ENCODE measurements at places on chromosomes 7 and 10. TPM values are rescaled to one million over a fixed set of nuclear protein-coding genes. Genes with fewer than 3 reads are reported as not detected.

- DNase-seq, result peak; percentile 17
These were observed 331.5 kb upstream of the NFE2L3 start for GRCh38 chr7:25820432-25821040.

GRCh38 chr10:22268503-22268902 lies 47.7 kb upstream of the COMMD3 start:
- no peak for DNase-seq

DNA sequence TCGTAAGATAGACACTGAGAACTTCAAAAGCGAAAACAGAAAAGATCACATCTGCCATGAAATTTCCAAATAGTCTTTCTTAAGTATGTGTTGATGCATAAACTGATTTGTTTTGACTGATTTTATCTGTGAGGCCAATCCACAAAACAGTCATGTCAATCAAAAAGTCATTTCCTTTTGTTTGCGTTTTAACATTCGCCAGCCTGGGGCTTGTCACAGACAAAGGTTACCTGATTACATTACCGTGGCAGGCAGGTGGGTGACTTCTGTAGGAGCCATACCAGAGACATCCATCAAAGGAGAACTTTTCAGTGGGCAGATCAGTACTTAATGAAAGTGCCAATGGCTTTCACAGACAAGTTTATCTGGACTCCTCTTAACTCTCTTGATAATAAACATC lies 45.5 kb upstream of the BET1 start:
- DNase-seq, result no peak

DNA sequence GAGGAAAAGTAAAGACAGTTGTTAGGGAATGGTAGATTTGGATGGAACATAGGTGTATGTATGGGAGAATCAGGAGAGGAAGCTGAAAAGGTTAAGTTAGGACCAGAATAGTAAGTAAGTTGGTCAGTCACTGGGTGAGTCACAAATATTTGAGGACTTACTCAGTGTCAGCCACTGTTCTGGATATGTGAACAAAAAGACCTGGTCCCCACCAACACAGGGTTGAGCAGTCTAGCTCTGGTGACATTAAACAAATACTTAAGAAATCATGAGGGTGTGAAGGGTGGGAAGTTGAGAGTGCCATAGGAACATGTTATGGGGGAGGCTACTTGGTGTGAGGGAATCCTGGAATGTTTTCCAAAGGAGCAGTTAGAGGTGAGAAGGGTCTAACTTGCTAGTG lies 246.9 kb downstream of the PTEN start:
- DNase-seq, result no peak

Gene ADRA2A
- total RNA-seq, result 0.22 TPM

GRCh38 chr10:79982861-79983260 lies 34.0 kb upstream of the SFTPD start:
- no peak for DNase-seq

GRCh38 chr7:54663186-54663585 lies 95.8 kb downstream of the SEC61G start:
- no peak for DNase-seq

GRCh38 chr7:101235050-101235449 lies 2.6 kb downstream of the CLDN15 start:
- no peak for DNase-seq

Gene CHRM2
- total RNA-seq, result not detected

GRCh38 chr7:16668049-16668858 lies 22.3 kb downstream of the BZW2 start:
- DNase-seq, result no peak

Gene ICA1
- 11.3 TPM for total RNA-seq

DNA sequence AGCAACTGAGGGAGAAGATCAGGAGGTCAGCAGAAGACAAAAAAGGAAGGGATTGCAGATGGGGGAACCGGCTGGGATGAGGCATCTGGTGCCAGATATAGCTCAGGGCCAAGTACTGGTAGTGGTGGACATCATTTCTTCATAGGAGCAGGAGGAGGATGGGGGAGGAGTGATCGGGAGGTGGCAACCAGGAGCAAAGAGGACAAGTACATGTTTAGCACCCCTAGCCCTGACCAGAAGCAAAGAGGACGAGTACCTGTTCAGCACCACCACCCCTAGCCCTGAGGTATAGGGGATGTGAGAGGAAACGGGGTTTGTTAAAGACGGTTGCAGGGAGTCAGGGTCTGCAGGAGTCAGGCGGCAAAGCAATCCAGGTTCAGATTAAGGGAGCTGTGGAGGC lies 84.5 kb upstream of the NPS start:
- no peak for DNase-seq

GRCh38 chr7:76069238-76069638 lies 21.3 kb downstream of the MDH2 start:
- DNase-seq, result no peak

DNA sequence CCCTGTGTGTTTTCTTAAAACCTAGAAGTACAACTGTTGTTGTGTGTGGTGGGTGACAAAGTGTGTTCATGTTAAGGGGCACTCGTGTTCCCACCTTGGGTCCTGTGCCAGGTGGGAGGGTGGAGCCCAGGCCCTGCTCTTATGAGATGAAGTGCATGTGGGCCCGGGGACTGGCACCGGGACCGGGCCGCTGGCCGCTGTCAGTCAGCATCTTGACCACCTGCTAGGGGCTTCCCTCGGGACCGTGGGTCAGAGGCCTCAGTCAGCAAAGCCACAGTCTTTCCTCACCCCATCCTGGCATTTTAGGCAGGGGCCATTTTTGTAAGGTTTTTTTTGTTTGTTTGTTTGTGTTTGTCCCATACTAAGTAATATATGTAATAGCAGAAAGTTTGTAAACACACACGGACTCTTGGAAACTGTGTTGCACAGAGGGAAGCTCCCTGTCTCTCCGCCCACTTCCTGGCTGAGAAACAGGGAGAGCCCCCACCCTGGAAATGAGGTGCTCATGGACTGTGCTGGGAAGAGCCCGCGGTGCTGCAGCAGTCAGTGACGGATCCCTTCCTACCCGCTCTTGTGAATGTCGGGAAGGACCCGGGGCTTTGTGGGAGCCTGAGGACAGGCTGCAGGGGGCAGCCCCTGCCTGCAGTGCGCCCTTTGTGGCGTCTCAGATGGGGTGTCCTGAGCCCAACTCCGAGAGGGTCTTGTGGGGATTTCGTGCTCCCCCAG lies 13.4 kb downstream of the AGAP3 start:
- DNase-seq, result no peak

Gene ZNF503
- total RNA-seq, result not detected

Gene CPA1
- not detected for total RNA-seq

DNA sequence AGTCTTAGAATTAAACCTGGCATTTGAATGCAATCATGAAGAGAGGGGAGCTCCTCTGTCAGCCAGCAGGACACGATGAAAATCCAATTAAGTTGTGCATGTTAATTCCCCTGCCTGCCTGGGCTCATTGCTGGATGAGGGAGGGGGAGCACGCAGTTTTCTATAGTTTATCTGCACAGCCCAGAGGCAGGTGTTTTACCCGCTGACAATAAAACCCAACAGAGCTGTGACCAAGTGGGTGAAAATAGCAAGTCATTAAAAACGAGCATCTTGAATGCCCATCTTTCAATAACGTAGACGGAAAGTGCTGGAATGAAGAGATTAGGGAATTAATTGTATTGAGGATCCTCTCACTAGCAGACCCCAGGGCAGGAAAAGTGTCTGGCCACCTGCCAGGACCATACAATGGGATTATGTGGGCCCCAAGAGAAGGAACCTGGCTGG lies 100.1 kb upstream of the FAM20C start:
- DNase-seq, result no peak

DNA sequence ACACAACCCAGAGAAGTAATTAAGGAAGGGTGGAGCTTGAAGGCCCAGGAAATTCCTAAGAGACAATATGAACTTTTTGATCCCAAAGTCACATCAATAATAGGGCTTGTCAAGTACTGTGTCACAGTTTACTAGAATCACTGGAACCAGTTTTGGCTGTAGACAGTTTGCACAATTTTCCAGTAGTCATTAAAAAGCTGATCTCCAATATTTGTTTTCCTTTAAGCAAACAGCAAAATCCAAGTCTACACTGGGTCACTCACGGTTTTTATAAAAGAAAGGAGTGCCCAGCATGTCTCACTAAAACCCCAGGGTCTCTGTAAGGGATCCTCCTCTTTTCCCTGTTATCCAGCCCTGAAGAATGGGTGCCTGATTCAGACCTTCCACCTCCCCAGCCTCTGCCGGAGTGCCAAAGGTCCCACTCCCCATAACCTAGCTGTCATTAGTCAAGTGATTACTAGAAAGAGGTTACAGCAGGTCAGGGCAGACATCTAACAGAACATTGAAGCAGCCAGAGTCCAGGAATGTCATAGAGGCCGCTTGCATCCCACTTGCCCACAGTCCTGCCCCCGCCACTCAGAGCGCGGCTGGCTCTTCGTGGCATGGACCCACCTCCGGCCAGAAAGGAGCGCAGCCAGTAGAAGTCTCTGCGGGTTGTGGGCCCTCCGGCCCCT lies 552 bp downstream of the SLC25A16 start:
- peak; percentile 3 for DNase-seq

GRCh38 chr10:12255048-12255447 lies 59.1 kb downstream of the CDC123 start:
- DNase-seq, result no peak

- DNase-seq, result no peak
These were observed 104.6 kb downstream of the HIPK2 start for GRCh38 chr7:139673230-139673629.

DNA sequence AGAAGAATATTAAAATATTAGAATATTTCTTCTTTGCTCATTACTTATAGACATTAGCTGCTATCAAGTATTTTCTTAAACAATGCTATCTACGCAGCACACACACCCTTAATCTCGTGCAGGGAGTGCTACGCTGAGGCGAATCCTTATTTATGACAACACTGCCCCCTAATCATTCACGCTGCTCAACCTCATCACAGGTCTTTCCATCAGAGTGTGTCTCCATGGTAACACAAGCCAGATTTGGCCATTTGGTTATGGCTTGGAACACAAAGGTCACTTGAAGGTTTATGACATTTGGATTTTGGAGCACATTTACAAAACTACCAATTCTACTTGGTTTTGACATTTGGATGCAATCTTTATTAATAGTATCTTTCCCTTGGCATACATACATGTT lies 45.4 kb upstream of the MYO3A start:
- DNase-seq, result no peak

DNA sequence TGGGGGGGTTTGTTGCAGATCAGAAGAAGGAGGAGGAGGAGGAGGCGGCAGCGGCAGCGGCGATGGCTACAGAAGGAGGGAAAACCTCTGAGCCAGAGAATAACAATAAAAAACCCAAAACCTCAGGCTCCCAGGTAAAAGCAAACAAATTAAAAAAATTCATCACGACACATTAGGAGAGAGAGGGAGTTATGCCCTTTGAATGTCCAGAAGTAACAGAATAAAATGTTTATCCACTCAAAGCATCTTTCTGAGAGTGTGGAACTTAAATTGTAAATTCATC lies 717 bp downstream of the SP4 start:
- no peak for DNase-seq

GRCh38 chr10:18238870-18239485 lies 98.8 kb downstream of the CACNB2 start:
- DNase-seq, result no peak

DNA sequence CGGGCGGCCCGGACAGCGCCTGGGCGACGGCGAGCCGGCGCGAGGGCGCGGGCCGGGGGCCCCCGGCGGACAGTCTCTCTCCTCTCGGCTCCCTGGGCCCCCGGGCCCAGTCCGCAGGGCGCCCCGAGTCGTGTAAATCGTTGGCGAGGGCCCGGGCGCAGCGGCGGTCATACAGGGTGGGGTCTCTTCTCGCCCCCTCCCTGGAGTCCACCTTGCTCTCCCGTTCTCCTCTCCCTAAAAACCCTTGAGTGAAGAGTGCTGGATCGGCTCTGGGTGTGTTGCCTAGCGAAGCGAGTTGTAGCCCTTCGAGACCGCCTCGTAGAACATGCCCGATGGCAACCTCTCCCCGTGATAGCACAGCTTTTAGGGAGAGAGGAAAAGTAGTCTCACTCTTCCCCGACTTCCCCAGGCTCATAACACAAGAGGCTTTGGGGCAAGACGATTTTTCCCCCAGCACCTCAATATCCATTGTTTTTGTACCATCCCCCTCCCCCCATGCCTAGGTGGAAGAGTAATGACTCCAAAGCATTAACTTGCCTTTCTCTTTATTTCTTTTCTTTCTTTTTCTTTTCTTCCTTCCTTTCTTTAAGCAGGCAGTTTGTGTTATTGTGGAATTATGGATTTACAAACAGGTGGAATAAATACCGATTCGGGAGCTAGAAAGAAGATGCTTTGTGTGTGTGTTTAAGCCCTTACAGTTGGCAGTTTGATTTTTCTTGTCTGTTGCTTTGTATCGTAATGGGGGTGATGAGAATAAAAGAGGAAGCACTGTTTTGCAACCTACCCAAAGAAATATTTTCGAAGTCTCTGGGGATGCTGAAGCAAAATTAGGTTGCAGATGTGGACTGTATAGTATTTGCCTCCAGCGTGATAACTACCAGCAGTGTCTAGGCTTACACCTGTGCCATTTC lies 822 bp downstream of the SHOC2 start:
- DNase-seq, result peak; percentile 22

DNA sequence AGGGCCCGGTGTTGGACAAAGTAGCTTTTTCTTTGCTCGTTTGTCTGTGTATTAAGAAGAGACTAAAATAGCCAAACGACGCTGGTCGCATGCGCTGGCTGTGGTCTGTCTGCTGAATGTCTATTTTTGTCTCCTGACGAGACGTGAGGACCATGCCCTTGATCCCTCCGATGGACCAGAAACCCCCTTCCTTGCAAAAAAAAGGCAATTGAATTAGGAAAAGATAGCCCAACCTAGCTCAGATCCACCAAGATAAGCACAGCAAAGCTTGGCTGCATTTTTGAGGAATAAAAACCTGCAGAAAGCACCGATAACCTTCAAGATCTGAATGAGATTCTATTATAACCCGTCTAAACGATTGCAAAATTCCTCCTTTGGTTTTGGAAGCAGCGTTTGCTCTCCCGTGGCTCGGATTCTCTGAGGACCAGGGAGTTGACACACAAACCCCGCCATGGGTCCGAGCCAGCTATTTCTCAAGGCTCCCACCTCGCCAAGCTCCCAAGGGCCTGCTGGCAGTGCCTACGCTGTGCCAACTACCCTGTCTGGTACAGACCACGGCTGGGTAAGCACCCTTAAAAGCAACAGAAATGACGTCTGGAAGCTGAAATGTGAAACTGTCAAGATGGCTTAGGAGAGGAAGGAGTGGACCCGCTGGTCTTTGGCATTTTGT lies 17.7 kb upstream of the TTYH3 start:
- no peak for DNase-seq

GRCh38 chr10:97445357-97445721 lies 467 bp downstream of the EXOSC1 start:
- DNase-seq, result no peak
